ENCODE measurements at places on chromosomes 12 and 14. TPM values are rescaled to one million over a fixed set of nuclear protein-coding genes. Genes with fewer than 3 reads are reported as not detected.

Gene PPP1R36
- 0.85 TPM for total RNA-seq

DNA sequence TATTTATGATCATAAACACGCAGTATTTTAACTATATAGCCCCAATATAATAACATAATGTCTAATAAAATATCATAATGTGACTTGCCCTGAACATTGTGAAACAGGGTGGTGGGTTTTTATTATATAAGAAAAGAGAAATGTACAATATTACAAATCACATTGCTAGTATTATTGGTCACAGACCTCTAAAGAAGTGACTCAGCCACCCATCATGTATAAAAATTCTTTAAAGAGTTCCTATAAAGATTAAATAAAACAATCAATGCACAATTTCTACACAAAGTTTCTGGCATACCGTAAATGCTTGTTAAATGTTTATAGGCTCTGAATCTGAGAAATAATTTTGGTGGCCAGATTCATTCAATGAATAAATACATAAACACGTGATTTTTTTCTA is 28.9 kb downstream of the ABCC9 start:
- H3K4me3 ChIP-seq = no peak overlapping the region
- no peak for DNase-seq
- no peak overlapping the region for H3K27ac ChIP-seq
- peaks cover 63% of the 10 kb centered on the region for H3K36me3 ChIP-seq

DNA sequence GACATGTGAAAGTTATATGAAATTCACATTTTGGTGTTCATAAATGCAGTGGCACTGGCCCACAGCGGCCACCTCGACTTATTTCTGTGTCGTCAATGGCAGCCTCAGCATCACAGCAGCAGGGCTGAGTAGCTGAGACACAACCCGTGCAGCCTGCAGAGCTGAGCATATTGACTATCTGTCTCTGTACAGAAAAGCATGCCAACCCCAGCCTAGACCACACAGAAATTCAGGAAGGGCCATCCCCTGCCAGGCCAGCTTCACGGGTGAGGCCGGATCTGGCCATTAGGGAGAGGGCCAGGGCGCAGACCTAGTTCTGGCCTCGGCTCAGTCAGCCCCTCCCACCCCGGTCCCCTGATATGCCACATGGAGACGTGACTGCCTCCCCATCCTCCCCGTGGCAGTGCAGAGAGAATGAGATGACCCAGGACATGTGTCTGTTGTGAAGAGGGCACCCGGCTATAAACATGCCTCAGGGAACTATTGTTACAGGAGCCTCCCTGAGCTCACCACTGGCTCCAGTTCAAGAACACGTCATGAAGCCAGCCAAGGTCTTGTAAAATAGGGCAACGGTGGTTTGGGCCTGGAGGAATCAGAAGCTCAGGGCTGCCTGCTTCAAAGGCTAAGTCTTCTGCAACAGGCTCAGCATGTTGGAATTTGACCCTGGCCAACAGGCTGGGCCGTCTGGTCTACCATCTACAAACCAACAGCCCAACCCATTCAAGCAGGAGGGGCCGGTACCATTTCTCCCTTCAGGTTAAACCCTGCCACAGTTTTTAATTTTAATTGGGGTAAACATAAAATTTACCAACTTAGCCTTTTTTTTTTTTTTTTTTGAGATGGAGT is 25.5 kb downstream of the SCARB1 start:
- H3K4me1 ChIP-seq = peaks cover 31% of the 10 kb centered on the region
- H3K27me3 ChIP-seq = no peaks in the 10 kb centered on the region
- H3K4me3 ChIP-seq = no peak overlapping the region
- no peaks in the 10 kb centered on the region for H3K36me3 ChIP-seq

DNA sequence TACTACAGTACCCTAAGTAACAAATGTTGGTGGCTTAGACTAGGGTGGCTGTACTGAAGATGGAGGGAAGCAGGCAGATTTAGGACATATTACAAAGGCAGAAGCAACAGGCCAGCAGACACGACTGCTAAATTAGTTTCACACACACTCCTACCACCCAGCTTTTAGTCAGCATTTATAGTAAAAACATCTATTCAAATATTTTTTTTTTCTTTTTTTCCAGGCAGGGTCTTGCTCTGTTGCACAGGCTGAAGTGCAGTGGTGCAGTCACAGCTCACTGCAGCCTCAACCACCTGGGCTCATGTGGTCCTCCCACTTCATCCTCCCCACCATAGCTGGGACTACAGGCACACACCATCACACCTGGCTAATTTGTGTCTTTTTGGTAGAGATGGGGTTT is 72.9 kb downstream of the CDK17 start:
- no peak overlapping the region for H3K27ac ChIP-seq
- H3K36me3 ChIP-seq = no peaks in the 10 kb centered on the region
- H3K4me1 ChIP-seq = peaks cover 36% of the 10 kb centered on the region
- no peak overlapping the region for H3K4me3 ChIP-seq
- DNase-seq = no peak
- no peaks in the 10 kb centered on the region for H3K27me3 ChIP-seq

Gene RTN1
- total RNA-seq = 0.92 TPM

DNA sequence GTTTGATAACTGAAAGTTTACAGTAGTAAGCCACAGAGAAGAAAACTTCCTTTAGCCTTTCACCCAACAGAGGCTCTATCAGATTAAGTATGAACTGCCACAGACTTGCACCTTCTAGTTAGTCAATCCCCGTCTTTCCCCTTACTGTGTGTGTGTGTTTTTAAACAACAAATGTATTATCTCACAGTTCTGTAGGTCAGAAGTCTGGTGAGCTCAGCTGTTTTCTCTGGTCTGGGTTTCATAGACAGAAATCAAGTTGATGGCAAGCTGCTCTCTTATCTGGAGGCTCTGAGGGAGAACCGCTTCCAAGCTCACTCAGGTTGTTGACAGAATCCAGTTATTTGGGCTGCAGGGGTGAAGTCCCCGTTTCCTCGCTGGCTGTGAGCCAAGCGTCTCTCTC is 320.5 kb downstream of the PRKD1 start:
- DNase-seq = no peak
- H3K27ac ChIP-seq = no peak overlapping the region

DNA sequence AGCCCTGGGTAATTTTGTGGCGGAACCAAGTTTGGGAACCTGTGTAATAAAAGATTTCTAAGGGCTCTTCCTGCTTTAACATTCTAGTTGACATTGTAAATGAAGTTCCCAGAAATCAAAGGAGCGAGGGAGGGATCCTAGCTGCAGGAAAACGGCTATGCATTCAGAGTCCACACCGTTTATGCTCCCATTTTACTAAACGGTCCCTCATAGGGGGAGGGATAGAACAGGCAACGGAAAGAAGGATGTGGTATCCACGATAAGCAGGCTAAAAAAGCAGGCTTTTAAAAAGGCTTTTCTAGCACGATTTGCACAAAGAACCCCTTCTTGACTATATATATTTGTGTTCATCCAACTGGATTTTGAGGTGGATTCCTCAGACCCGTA is 559 bp downstream of the SYNJ2BP start:
- no peaks in the 10 kb centered on the region for H3K27me3 ChIP-seq
- peak overlapping the region; percentile 79 for H3K4me3 ChIP-seq
- peak overlapping the region; percentile 72 for H3K27ac ChIP-seq
- peaks cover 22% of the 10 kb centered on the region for H3K4me1 ChIP-seq
- no peak for DNase-seq

Gene PRKAG1
- total RNA-seq = 101 TPM

Gene HVCN1
- total RNA-seq = 8.0 TPM

GRCh38 chr12:92675092-92675865 is 27.5 kb upstream of the PLEKHG7 start:
- no peak overlapping the region for H3K27ac ChIP-seq
- no peaks in the 10 kb centered on the region for H3K36me3 ChIP-seq
- H3K4me3 ChIP-seq = no peak overlapping the region
- peaks cover 7% of the 10 kb centered on the region for H3K4me1 ChIP-seq

GRCh38 chr14:97726676-97727075 is 929.5 kb downstream of the VRK1 start:
- H3K4me3 ChIP-seq = no peak overlapping the region
- no peaks in the 10 kb centered on the region for H3K4me1 ChIP-seq
- peaks cover 14% of the 10 kb centered on the region for H3K27me3 ChIP-seq
- no peaks in the 10 kb centered on the region for H3K36me3 ChIP-seq
- H3K27ac ChIP-seq = no peak overlapping the region

Gene EXOC3L4
- 2.0 TPM for total RNA-seq

DNA sequence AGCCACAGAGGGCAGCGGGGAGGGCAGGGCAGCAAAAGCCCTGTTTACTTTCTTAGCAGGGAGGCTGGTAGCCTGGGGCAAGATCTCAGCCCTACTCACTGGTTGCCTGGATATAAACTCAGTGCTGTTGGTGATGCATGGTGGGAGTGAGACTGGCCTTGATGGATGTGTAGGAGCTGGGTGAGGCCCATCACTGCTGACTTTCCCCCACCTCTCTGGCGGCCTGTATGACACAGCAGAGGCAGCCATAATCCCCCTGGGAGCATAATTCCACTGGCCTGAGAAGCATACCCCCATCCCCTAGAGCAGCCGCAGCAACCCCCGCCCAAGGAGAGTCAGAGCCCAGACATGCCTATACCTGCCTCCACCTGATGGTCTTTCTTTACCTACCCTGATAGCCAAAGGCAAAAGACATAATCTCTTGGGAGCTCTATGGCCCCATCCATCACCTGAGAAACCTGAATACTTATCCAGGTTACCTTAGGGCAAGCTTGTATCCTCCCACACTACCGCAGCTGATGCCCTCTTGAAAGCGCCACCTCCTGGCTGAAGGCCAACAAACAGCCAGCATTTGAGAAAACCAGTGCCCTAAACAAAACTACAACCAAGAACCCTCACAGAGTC is 59.3 kb downstream of the DNAI7 start:
- DNase-seq = no peak
- no peaks in the 10 kb centered on the region for H3K27me3 ChIP-seq
- H3K27ac ChIP-seq = no peak overlapping the region
- H3K4me1 ChIP-seq = no peaks in the 10 kb centered on the region
- H3K4me3 ChIP-seq = no peak overlapping the region

GRCh38 chr12:101694986-101695385 is 2.5 kb upstream of the CHPT1 start:
- H3K27me3 ChIP-seq = no peaks in the 10 kb centered on the region
- no peaks in the 10 kb centered on the region for H3K36me3 ChIP-seq
- H3K4me3 ChIP-seq = no peak overlapping the region
- no peak for DNase-seq
- no peak overlapping the region for H3K27ac ChIP-seq

DNA sequence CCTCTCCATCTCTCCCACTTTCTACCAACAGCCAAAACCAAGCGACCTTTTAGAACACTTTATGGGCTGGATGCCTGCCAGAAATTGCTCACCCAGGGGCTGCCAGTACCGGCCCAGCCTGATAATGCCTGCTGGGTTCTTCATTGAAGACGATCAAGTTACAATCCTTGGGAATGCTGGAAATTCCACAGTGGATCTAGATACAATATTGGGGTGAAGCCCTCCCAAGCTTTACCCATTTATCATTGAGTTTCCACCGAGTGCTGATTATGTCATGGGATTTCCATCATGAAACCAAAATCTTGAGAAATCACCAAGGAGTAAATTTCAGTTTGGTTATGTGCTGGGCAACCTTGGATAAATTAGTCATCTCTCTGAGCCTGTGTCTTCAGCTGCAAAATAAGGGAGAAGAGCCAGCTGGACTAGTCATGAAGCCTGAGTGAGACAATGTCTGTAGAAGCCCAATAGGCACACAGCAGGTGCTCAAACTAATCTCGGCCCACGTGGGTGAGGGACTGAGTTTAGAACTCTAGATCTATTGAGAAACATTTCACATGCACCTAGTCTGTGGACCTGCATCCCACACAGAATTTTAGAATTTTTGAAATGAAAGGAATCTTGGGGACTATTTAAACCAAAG is 75.5 kb upstream of the CLMN start:
- peaks cover 2% of the 10 kb centered on the region for H3K4me1 ChIP-seq
- H3K27me3 ChIP-seq = no peaks in the 10 kb centered on the region
- no peak overlapping the region for H3K27ac ChIP-seq
- H3K36me3 ChIP-seq = no peaks in the 10 kb centered on the region

- H3K27me3 ChIP-seq = peaks cover 27% of the 10 kb centered on the region
- H3K4me3 ChIP-seq = no peak overlapping the region
- no peaks in the 10 kb centered on the region for H3K4me1 ChIP-seq
Measured at GRCh38 chr12:54997929-54998522, 13.5 kb upstream of the TESPA1 start.

DNA sequence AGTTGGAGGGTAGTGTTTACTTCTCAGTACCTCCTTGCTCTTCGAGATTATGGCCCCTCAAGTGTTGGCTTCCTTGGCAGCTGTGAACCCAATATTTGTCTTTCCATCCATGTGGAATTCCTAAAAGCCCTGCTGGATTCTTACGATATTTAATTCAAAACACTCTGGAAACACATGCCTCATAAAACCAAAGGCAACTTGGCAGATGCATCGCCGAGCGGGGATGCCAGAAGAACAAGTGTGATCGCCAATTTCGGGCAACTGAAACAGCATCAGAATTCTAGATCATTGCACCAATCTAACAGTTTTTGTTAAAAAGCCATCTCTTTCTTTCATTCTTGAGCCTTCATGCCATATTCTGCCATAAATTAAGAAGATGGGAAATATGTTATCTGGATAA is 934.4 kb downstream of the AACS start:
- H3K4me3 ChIP-seq = no peak overlapping the region
- H3K4me1 ChIP-seq = no peaks in the 10 kb centered on the region
- no peak overlapping the region for H3K27ac ChIP-seq
- H3K36me3 ChIP-seq = no peaks in the 10 kb centered on the region
- DNase-seq = no peak

GRCh38 chr12:105084251-105085250 is at the start of gene ALDH1L2:
Gene ALDH1L2 (minus strand): TSS chr12:105084458. CDS start chr12:105084436, 22 bp downstream.
- peak within 1 kb of the TSS; percentile 63 for H3K4me3 ChIP-seq
- peaks cover 21% of the 10 kb centered on the region for H3K4me1 ChIP-seq
- peak within 1 kb of the TSS; percentile 2 for H3K27ac ChIP-seq
- DNase-seq = peak; percentile 87

- H3K27me3 ChIP-seq = no peaks in the 10 kb centered on the region
- H3K4me1 ChIP-seq = no peaks in the 10 kb centered on the region
- H3K4me3 ChIP-seq = no peak overlapping the region
- H3K36me3 ChIP-seq = peaks cover 21% of the 10 kb centered on the region
- DNase-seq = no peak
Measured at GRCh38 chr12:1104088-1104800, 113.2 kb downstream of the ERC1 start.
